ENCODE measurements at places on chromosomes 2 and 18. TPM values are rescaled to one million over a fixed set of nuclear protein-coding genes. Genes with fewer than 3 reads are reported as not detected.
A peak's percentile ranks its signal among the peaks of the same experiment; 100 is the strongest.

TANC1 gene
- total RNA-seq, result 23.3 TPM

RAD51AP2 gene
- total RNA-seq, result not detected

DNA sequence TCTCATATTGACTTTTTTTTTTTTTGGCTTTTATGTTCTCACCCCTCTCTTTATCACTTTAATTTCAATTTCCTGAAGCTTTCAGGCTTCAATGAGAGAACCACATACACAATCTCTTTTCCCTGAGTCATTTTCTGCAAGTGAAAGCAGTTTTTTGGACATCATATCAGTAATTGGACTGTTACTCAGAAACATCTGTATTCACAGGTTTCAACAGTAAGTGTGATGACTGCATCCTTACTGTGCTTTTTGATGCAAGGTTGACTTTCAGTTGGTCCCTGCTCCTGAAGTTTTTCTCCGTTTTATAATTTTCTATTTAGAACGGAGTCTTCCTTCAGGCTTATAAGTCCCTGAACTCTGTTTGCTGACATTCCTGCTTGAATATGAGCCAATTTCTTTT lies 70.5 kb upstream of the CCBE1 start:
- peak; percentile 53 for DNase-seq

- DNase-seq, result no peak
Measured at GRCh38 chr2:234166531-234166930, 116.0 kb downstream of the SPP2 start.

GRCh38 chr2:47260971-47261370 lies 105.9 kb upstream of the STPG4 start:
- DNase-seq, result no peak

GRCh38 chr2:231604101-231604684 lies 11.5 kb downstream of the TEX44 start:
- peak; percentile 45 for DNase-seq

GRCh38 chr2:46257476-46257875 lies 39.7 kb upstream of the EPAS1 start:
- peak; percentile 23 for DNase-seq

Measured in HFFc6 (cell line).